ENCODE measurements at places on chromosomes 2 and 18.
A peak's percentile ranks its signal among the peaks of the same experiment; 100 is the strongest.

- no peak for DNase-seq
Observed at GRCh38 chr2:26809876-26810577, 24.2 kb downstream of the CENPA start.

DNA sequence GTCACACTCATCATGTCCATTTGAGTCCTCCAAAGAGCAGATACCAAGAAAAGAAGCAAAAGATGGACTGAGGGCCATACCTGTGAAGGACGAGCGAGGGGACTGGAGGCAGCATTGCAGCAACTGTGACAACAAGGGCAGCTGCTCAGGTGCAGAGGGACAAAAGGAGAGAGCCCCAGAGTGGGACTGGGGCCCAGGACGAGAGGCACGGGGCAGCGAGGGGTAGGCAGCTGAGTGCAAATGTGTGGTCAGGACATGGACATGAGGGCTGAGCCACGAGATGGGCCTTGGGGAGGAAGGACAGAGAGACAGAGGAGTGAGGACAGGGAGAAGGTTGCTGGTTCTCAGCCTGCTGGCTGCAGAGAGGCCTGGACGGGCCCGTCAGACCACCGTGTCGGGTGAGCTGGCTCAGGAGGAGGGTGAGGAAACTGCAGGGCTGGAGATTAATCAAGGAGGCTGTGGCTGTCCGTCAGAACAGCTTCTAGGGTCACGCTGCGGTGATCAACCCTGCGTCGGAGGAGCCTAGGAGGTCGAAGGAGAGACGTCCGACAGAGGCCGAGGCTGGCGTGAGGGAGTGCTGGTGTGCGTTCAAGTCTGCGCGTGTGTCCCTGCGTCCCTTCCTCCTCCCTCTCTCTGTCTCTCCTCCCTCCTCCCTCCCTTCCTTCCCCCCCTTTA lies 206.8 kb upstream of the HDAC4 start:
- DNase-seq = no peak

DNA sequence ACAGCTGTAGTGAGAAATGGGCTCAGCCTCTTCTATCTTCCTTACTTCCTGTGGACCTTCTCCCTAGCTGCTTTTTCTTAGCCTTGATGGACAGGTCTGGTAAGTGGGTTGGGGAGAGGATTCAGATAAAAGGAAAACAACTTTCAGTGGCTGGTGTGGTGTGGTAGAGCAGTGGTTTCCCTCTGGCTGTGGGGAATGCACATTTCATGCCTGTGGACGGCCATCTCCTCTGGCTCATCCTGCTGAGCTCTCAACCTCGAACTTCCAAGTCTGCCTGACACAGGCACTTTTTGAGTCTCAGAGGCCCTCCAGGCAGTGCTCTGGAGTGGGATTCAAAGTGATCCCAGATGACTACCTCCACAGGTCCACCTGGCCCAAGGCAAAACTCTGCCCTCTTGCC lies 38.6 kb upstream of the ACADL start:
- no peak for DNase-seq

GRCh38 chr2:145066856-145067548 lies 547.1 kb upstream of the ZEB2 start:
- no peak for DNase-seq

DNA sequence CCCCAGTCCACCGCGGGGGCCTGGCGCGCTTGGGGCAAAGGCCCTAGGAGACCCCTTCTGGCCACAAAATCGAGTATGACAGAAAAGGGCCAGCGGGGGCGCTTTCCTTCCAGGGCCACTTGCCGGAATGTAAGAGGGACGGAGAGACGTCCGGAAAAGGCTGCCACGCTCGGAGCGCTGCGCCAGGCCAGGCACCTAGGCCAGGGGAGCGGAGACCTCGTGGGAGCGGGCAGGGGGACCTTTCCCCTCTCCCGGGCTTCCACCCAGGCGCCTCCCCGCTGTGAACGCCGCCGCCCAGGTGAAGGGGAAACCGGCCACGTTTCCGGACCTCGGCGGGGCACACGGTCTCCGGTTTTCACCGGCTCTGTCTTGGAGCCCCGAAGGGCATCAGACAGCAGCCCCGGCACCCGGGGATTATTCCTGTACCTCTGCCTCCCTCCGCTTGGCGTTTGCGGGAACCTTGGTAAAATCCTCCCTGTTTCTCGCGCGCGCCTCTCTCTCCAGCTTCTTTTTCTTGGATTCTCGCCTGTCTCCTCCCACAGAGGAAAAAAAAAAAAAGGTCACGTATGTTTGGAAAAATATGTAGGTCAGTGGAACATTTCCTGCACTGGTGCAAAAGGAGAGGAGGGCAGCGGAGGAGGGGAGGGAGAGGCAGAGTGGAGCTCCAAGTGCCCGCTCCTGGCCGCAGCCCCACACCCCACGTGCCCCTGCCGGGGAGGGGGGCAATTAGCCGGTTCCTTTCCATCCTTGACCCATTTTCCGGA lies 1.2 kb upstream of the NPAS2 start:
- peak; percentile 18 for DNase-seq

GRCh38 chr2:168107322-168107721 lies 140.1 kb downstream of the STK39 start:
- DNase-seq = no peak

DNA sequence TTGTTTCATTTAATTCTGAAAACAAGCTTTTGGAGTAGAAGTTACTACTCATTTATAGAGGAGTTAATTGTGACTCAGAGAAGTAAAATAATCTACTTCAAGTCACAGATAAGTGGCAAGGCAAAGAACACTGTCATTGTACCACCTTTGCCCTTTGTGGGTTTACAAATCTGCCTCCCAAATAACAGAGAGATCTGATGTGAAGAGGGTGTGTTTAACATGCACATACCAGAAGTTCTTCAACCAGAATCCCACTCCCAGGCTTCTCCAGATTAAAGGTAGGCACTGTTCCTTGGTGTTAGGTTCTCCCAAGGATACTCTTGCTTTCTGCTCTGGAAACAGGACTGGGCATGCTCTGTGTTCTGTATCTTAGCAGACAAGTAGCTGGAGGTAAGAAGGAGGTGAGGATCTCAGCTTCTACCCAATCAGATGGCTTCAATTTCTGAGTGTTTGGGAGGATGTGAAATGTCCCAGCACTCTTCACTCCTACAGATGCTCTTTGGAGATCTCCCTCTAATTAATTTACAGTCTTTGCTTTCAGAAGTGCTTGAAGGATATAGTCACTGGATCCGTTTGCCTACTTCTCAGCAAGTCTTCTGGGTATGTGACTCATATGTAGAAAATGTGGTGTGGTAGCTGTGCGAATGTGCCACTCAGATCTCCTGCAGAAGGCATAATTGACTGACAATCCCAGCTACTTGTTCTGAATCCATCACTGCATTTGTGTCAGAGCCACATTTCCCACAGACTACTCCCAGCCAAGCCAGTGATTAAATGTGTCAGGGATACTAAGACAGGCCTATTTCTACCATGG lies 111.1 kb downstream of the KLHL14 start:
- DNase-seq = no peak

- no peak for DNase-seq
Observed at GRCh38 chr2:173159791-173160463, 84.3 kb downstream of the MAP3K20 start.

GRCh38 chr2:144650907-144651306 lies 131.0 kb upstream of the ZEB2 start:
- DNase-seq = no peak

DNA sequence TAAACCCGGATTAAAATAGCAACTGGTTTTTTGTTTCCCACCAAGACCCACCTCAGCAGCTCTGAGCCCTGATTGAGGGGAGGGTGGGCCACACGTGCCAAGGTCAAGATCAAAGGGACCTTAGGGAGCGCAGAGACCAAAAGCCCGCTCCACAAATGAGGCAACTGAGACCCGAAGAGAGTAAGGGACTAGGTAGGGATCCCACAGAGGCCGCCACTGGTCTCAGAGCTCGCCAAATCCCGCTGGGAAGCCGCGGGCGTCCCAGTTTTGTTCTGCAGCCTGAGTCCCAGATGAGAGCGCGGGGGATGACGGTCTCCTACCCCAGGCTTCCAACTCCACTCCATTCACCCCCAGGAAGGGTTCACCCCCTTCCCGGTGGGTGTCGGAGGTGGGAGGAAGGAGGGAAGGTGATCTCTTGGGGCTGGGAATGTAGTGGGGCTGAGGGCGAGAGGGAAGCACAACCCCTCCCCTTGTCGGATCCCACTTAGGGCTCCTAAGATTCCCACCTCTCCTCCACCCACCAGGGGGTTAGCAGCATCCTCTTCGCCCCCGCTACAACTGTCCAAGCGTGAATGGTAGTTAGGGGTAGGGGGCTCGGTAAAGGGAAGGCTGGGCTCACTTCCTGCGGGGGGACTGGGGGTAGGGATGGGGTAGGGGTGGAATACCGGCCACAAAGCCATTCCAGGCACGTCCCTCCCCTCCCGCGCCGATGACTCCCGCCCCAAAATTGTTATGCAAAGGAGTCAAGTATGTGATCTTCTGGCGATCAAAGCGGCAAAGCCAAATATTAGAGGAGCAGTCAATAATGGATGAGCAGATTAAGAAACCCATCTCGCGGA lies 7.3 kb upstream of the EN1 start:
- no peak for DNase-seq

GRCh38 chr2:36561237-36561944 lies 36.6 kb downstream of the FEZ2 start:
- no peak for DNase-seq
